ENCODE measurements at places on chromosomes 2 and 18.
A peak's percentile ranks its signal among the peaks of the same experiment; 100 is the strongest.

GRCh38 chr2:237430861-237431260, 16.9 kb upstream of the COL6A3 start:
- DNase-seq: no peak

- no peak for DNase-seq
These were observed 219.9 kb downstream of the SH3RF3 start for GRCh38 chr2:109348671-109349502.

GRCh38 chr18:59458575-59458974, 99.5 kb upstream of the LMAN1 start:
- no peak for DNase-seq

GRCh38 chr18:49123431-49123830, 172.7 kb upstream of the SMAD7 start:
- peak; percentile 74 for DNase-seq

DNA sequence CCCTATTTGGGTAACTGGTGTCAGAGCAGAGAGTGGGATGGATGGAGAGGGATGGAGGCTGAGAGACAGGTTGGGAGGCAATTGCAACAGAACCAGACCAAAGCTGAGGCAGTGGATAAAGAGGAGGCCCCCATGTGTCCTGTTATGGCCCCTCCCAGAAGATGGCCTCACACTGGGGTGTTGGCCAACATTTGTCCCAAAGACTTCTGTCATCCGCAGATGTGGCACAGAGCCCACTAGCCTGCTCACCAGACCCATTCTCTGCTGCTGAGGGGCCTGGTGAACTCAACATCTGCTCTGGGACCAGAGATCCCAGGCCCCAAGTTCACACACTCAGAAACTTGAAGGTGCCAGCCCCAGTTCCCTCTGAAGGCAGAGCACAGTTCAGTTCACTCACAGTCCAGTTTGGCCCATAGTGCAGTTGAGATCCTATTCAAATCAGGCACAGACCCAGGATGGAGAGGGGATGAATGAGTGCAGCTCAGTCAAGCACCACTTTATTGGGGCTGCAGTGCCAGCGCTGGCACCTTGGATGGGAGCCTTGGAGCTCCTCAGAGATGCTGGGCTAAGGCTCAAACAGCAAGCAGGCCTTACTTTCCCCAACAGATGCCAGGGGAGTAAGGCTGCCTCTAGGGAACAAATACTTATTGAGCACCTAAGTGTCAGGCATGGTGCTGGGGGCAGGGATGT, 189.2 kb downstream of the ZBTB7C start:
- DNase-seq: no peak

DNA sequence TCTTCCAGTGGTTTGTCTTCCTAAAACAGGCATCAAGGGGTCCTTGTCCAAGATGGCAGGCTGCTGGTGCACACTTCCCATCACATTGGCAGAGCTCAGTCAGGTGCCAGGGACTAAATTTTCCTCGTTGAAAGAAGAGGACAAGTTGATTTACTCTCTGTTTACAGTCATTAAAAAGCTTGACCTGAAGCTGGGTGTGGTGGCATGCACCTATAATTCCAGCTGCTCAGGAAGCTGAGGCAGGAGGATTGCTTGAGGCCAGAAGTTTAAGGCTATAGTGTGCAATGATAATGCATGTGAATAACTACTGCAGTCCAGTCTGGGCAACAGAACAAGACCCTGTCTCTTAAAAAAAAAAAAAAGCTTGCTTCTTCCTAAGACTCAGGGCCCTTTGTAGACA, 3.6 kb upstream of the PLB1 start:
- no peak for DNase-seq

- no peak for DNase-seq
These were observed 15.5 kb downstream of the WDFY1 start for GRCh38 chr2:223929571-223930102.

GRCh38 chr2:110211938-110212858, at the start of gene MTLN:
TSS of gene MTLN (minus strand) at chr2:110212547. CDS start at chr2:110212525, 22 bp downstream.
- DNase-seq: peak; percentile 61

GRCh38 chr2:63444565-63445288, 143.6 kb downstream of the WDPCP start:
- no peak for DNase-seq

GRCh38 chr2:556485-556884, 120.7 kb downstream of the TMEM18 start:
- no peak for DNase-seq

DNA sequence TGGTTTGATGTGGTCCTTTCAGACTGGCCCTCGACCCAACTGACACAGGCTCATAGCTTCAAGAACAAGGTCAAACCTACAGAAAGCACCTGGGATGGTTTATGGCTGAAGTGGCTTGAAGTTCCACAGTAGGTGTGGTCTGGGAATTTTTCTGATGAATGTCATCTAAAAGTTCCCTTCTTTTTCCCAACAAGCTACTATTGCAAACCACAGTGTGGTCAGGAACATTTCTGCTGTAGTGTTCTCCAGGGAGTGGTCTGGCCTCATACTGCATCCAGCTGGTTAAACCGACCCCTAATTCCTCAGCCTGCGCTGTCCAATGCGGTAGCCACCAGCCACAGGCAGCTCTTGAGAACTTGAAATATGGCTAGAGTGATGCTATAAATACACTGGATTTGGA, 92.7 kb downstream of the FAM124B start:
- no peak for DNase-seq

GRCh38 chr2:163414121-163414520, 321.7 kb downstream of the FIGN start:
- DNase-seq: no peak

- DNase-seq: no peak
These were observed 286.2 kb upstream of the TRIB2 start for GRCh38 chr2:12430407-12431133.

- no peak for DNase-seq
These were observed 184.1 kb downstream of the CALCRL start for GRCh38 chr2:187263675-187264560.

DNA sequence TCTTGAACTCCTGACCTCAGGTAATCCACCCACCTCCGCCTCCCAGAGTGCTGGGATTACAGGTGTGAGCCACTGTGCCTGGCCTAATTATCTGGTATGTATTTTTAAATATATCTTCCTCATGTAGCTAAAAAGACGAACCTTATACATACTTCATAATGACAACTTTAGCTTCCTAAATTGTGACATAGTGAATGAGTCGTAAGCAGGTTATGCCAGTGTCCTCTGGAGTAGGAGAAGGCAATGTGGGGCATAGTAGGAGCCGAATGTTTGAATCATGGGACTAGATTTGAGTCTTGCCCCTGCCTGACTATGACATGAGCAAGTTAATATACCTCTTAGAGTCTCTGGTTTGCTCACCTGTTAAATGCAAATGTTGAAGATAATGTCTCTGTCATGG, 95.8 kb upstream of the FOSL2 start:
- DNase-seq: no peak

DNA sequence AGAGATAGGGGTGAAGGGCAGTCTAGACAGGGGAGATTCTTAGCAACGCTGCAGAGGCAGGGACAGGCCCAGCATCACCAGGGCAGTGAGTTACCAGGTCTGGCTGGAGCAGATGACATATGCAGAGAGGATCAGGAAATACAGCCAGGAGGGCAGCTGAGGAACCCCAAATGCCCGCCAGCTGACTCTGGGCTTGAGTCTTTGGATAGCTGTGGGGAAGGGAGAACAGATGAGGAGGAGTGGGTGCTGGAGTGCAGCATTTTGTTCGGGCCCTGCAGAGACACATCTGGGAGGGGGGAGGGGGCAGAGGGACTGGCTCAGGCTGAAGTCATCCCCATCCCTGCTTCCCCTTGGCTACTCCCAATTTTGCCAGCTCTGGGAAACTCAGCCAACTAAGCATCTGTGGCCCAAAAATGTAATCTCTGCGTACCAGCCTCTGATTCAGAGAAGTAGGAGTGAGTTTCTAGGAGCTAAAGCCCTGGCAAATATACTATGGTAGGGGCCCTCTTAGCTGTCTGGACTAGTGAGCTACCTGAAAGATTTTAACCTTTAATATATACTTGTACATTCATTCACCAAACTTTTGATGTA, 214.5 kb downstream of the ZBTB7C start:
- no peak for DNase-seq

GRCh38 chr2:145593280-145593679, 1073.4 kb upstream of the ZEB2 start:
- no peak for DNase-seq

DNA sequence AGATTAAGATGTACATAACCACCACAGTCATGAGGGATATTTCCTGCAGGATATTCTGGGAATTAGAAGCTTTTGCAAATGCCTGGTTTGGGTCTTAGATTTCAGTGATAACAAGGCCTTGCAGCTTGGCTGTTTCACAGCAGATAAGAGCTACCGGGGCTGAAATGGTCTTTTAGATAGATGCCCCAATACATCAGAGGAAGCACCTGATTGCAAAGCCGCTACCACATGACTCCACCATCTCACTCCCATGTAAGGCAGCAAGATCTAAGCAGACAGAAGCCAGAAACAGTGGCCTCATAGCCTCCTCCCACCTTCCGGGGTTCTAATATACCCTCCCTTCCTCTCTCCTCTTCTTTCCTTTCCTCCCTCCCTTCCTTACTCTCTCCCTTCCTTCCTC, 31.1 kb upstream of the EPG5 start:
- DNase-seq: no peak

- no peak for DNase-seq
These were observed 80.4 kb upstream of the RAPGEF4 start for GRCh38 chr2:172655091-172655837.

GRCh38 chr18:32372047-32372380, 98.7 kb downstream of the GAREM1 start:
- no peak for DNase-seq

DNA sequence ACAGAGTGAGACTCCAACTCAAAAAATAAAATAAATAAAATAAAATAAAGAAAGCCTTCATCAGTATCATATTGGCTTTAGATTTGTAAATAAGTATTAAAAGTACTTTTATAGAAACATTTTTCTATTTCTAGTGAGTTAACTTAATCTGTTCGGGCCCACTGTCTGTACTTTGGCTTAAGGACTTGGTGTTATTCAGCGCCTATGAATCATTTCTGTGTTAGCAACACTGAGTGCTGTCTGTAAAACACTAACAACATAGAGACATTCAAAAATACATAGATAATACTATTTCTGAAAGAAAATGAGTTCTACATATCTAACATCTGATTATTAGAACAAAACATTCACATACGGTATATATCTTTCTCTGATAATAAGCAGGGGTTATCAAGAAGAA, 221.5 kb upstream of the CDH19 start:
- no peak for DNase-seq
